Progenitor cell of endocrine pancreas (in vitro differentiated cells): ENCODE measurements at places on chromosomes 12 and 14.

- DNase-seq, result no peak
These were observed 113.8 kb downstream of the KCNK10 start for GRCh38 chr14:88209273-88209672.

DNA sequence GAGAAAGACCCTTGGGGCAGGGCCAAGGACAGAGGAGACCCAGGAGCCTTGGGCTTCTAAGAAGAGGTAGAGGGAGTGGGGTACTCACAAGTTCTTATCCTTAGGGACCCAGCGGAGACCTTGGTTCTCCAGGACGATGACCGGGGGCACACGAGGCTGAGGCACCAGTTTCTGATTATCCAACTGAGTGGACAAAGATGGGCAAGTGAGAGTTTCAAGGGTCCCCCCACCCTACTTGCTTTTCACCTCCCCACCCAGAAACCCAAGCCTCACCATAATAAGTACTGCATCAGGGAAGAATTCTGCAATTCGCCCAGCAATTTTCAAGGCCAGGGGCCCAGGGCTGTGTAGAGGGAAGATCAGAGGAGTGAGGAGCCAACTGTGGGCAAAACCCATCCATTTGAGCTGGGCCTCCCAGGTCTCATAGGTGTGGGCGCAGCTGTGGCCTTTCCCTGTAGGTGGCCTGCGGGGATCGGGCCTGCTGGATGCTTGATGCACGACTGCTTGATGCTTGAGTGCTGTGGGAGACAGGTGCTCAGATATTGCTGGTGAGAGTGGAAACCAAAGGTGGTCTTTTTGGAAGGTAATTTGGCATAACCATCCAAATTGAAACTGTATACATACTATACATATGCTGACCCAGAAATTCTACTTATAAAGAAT is 2.0 kb downstream of the EMC9 start:
- no peak for DNase-seq

DNA sequence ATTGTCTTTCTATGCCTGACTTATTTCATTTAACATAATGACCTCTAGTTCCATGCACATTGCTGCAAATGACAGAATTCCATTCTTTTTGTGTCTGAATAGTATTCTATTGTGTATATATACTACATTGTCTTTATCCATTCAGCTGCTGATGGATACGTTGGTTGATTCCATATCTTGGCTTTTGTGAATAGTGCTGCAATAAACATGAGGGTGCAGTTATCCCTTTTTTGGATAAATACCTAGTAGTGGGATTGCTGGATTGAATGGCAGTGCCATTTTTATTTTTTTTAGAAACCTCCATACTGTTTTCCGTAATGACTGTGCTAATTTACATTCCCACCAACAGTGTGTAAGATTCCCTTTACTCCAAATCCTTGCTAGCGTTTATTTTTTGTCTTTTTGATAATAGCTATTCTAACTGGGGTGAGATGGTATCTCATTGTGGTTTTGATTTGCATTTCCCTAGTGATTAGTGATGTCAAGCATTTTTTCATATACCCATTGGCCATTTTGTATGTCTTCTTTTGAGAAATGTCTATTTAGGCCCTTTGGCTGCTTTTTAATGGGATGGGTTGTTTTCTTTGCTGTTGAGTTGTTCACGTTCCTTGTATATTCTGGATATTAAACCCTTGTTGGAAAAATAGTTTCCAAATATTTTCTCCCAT is 2.3 kb downstream of the OAS2 start:
- DNase-seq, result no peak

- no peak for DNase-seq
These were observed 207.9 kb upstream of the DIO3 start for GRCh38 chr14:101353422-101353821.

GRCh38 chr12:30908722-30909348 is 17.7 kb upstream of the TSPAN11 start:
- no peak for DNase-seq

DNA sequence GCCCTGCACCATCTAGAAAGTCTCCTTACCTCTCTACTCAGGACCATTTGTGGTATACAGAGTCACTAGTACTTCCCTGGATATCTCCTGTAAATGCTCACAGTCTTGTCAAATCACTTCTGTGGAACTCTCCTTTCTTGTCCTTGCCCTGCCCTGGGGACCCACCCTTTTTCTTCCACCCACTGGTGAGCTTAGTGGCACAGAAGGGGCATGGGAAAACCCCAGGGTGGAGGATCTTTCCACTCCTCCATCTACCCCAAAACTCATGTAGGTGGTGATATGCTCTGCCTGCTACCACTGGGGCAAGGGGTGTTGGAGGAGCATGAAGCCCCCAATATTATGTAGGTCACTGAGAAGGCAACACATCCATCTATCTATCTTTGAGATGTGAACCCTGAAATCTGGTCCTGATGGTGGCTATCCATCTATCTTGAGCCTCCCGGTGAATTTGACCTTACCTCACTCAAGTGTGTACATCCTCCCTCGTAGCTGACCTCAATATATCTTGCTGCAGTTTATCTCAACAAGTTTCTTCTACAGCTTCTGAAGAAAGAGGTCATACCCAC is 943 bp downstream of the TESPA1 start:
- DNase-seq, result no peak

- no peak for DNase-seq
These were observed 102.9 kb downstream of the CCER1 start for GRCh38 chr12:90851800-90852718.

DNA sequence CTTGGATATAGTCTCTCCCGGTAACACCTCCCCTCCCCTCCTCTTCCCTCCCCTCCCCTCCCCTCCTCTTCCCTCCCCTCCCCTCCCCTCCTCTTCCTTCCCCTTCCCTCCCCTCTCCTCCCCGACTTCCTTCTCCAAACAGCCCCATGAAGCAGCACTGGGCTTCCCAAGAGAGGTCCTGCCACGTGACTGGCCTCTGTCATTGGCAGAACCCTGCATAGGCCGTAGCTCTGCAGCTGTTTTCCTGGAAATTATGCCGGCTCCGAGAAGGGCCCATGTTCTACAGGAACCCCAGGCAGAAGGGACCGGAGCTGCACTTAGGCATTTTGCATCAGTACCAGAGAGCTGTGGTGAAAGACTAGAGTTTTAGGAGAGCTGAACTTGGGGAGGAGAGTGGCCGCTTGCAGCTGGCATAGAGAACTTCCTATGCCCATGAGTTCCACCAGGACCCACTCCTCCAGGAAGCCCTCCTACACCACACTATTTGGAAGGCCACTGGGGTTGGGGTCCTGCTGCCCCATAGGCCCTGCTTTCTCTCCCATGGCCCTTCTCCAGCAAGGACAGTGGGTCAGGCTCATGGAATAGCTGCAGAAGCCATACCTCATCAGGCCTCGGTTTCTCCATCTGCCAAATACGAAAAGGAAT is 5.1 kb upstream of the TNFAIP2 start:
- no peak for DNase-seq

DNA sequence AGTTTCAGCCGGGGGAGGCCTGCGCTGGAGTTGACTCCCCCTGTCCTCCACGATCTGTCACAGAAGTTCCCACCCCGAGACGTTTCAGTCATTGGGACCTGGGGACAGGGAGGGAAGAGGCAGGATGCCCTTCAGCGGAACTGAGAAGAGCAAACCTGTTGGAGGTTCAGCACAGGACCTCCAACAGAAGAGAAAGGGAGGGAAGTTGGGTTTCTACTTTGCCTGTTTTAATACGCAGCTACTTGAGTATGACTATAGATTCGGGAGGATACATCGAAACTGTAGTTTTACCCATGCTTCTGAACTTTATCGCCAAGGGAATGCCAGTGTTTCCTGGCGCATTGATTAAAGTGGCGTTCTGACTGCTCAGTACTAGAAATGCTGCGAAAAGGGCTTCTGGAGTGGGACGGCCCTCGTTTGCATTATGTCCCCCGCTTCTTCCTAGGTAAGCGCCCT is 2.3 kb upstream of the DUSP6 start:
- DNase-seq, result no peak

- DNase-seq, result no peak
These were observed 31.3 kb downstream of the CORO1C start for GRCh38 chr12:108699955-108700563.

- DNase-seq, result no peak
These were observed 18.0 kb upstream of the MYO1H start for GRCh38 chr12:109329686-109330085.

DNA sequence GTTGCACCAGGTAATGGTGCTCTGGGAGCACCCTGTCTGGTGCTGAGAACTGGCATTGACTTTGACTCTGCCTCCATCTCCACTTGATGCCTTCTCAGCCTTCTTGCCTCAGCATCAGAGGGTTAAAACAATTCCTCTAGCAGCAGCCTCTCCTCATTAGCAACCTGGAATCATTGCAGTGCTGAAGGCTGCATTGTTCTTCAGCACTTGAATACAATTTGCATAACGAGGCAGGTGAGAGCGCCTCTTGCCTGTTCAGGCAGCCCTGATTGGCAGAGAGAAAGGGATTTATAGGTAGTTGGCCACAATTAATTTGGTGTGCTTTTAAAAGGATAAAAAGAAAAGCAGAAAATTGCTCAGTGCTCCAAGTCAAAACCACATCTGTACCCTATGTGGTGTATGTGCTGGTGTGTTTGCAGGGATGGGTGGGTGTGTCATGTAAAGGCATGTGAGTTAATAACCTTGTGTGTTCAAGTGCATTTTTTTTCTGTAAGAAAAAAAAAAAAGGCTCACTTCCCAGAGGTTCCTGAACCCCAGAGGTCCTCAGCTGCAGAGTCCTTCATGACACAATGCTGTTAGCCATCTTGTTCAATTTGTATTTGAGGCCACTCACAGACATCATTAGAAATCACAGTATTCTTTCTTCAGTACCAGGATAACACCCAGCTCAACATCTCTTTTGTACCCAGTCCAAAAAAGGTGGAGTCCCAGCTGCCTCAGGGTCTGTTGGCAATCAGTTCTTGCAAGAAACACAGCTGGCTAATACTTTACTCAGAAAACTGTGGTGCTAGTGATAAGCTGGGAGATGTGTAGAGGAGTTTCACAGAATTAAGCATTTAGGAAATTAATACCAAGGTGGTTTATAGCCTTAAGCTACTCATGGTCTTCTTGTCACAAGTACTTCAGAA is 385.6 kb downstream of the GRIN2B start:
- DNase-seq, result no peak

GRCh38 chr12:121223292-121224285 is 13.7 kb downstream of the P2RX4 start:
- DNase-seq, result no peak

DNA sequence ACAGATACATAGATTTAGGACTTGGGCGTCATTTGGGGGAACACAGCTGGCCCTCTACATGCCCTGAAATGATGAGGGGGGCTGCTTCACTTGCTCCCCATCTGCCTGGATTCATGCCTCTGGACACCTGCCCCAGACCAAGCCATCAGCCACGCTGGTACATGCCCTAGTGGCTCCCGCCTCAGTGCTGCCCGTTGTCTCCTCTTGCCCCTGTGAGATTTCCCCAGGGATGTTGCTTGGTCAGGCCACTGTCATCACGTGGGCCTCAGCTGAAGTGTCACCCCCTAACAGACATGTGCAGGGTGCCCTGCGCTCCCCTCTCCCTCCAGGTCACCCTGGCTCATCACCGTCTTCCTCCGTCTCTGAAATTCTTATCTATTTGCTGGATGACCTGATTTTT is 157.5 kb downstream of the PIWIL1 start:
- no peak for DNase-seq

- no peak for DNase-seq
These were observed 540.2 kb downstream of the KCNH5 start for GRCh38 chr14:62505045-62505444.

DNA sequence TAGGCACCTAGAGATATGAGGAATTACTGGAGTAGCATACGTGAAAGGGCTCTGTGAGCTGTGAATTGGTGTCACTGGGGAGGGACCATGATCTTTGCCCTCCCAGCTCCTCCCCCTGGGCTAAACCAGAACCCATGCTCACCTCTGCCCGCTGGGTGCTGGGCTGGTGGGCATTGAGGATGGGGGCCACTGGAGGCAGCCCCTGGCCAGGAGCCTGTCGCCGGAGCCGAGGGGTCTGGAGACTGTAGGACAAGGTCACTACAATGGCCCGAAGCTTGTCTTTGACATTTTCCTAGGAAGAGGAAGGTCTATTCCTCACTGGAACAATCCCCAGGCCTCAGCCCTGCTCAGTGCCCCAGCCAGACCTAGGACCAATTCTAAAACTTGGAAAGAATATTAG is 11.6 kb downstream of the ITGA7 start:
- DNase-seq, result no peak

DNA sequence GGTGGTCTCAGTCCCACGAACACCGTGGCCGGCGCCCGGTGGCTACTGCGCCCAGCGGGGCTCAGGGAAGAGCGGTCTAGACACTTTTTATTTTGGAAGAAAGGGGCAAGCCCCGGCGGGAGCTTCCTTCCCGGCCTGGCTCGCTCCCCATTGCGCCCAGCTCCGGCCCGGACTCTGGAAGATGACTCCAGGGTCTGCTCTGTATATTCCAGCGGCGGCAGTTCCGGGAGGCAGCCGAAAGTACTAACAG is 225.1 kb upstream of the CRY1 start:
- no peak for DNase-seq

DNA sequence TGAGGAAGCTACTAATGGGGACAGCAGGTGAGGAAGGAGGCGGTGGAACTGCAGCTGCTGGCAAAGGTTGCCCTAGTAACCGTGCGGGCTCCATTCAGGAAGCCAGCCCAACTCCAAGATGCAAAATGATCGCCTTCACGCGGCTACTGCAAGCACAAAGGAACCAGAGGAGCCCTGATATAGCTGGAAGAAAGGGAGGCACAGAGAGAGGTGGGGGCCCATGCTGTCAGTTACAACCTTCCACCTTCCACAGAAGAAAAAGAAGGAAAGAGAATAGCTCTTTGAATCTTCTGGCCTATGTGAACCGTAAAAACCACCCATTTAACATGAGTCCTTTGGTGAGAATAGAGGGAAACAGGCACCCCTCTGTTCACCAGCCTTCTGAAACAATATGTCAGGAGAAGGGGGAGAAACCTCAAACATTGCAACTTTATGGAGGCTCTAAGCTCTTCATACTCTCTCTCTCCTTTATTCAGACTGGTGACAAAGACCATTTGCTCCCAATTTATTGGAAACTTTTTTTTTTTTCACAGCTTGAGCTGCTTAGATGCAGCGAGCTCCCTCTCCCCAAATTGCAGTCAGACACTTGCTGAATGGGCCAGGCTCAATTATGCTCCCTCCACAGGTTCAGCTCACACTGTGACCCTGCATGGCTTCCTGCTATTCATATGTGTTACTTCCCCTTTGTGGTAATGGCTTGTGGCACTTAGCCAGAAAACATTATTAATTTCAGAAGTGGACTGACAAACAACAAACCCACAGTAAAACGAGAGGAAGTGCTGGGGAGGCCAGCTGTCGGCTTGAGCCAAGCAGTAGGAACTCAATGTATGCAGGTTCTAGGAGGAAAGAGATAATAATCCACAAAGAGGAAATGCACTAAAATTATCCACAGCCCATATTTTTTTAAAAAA is 6.2 kb downstream of the DUSP6 start:
- DNase-seq, result no peak

- no peak for DNase-seq
These were observed 165.5 kb downstream of the SLC38A4 start for GRCh38 chr12:46660276-46660675.

DNA sequence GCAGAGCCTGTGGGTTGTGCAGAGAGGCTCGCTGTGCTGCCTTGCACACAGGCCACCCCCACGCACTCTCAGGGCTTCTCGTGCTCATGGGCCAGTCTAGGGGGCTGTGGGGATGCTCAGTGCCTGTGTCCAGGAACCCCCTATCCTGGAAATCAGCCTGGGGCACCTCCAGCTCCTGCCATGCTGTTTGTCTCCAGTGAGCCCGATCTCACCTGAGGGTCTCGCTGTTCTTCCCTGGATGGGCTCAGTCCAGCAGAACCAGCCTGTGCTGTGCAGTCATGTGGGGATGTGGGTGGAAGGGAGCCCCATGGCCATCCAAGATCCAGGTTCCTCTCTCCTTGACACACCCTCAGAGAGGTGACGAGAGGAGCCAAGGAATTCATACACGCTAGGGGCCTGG is 26.7 kb downstream of the SERPINA1 start:
- no peak for DNase-seq

GRCh38 chr14:33271216-33271615 is 332.5 kb downstream of the NPAS3 start:
- no peak for DNase-seq
